ENCODE measurements at places on chromosomes 4 and X.

DNA sequence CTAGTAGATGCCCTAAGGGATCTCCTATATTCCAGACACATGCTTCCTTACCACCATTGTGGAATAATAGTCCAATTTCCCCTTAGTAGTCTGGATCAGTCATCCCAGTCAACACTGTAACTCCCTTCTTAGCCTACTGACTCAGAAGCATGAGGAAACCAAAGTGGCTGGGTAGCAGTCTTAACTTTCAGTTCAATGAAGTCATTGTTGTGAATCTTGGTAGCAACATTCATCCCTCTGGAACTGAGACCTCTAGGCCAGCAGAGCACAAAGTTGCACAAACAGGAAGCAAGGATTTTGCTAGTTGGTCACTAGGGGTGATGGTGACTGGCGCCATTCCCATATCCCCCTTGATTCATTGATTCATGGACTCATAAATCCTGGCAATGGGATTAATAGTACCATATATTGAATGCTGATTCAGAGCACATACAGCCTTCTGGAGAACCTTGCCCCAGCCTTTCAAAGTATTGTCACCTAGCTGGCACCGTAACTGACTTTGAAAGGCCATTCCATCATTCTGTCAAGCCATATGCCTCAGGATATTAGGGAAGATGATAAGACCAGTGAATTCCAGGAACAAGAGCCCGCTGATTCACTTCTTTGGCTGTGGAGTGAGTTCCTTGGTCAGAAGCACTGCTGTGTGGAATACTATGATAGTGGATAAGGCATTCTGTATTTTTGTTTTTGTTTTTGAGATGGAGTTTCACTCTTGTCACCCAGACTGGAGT lies 19.7 kb upstream of the GPAT3 start:
- no peak for DNase-seq

DNA sequence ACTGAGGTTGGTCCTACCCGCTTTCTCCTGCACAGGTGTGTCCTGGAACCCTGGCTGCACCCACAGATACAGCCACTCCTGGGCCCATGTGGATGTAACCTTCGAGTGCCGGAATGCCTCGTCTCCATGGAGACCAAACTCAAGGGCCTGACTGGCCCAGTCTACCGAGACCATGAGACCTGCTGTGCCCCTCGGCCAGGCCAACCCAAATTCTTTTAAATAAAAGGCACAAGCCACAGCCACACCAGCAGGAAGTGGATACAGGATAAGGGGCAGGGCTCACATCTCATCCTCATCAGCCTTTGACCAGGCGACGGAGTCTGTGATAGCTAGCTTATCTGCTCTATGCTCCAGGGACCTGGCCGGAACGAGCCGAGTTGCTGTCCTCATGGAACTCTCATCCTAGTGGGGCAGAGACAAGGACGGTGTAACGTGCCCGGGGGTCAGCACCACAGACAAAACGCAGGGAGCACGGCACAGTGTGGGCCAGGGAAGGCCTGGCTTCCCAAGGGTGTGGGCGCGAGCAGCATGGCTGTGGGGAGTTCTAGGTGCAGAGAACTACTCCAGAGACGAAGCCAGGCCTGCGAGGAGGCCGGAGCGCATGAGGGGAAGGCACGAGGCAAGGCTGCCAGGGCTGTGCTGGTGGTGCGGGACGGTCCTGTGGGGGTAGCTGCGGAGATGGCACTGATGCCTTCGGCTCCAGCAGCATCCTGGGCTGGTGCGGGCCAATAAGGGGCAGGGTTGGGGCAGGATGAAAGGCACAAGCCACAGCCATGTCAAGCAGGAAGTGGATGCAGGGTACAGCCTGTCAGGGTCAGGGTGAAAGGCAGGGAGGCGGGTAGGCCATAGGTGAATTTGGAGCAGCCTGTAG lies 22.7 kb downstream of the NOP14 start:
- DNase-seq = no peak

GRCh38 chrX:65196758-65197360 lies 220.6 kb upstream of the ZC4H2 start:
- no peak for DNase-seq

GRCh38 chr4:174284487-174284886 lies 776 bp downstream of the CEP44 start:
- peak; percentile 2 for DNase-seq

DNA sequence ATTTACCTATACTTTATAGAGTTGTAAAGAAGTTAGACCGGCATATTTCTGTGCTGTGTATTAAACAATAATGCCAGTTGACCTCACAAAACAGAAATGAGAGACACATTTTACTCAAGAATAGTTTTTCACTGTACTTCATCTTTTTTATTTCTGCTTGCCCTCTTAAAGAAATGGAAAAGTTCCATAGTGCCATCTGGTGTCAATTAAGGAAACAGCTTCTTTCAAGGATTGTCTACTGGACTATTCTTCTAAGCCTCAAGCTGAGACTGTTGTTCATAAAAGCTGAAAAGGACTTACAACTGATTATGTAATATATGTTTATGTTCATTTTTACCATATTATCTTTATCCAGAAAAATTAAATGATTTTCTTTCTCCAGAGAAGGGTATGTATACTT lies 1523.7 kb downstream of the ARAP2 start:
- peak; percentile 10 for DNase-seq

DNA sequence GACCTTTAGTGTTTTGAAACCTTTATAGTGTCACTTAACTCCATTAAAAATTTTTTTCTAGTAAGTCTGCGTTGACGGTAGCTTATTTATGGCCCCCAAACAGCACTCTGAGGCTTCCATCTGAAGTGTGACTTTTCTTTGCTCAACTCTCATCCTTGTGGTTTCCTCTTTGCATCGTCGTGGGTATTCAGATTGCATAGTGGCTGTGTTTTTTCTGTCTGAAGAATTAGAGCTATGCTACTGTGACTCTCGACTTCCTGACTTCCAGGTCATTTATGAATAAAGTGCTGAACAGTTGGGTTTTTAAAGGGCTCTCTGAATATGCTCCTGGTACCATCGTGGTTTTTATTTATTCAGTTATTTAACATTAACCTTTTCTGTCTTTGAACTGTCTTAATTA lies 44.9 kb downstream of the JADE1 start:
- no peak for DNase-seq

GRCh38 chr4:187996502-187997177 lies 1.1 kb downstream of the ZFP42 start:
- no peak for DNase-seq

DNA sequence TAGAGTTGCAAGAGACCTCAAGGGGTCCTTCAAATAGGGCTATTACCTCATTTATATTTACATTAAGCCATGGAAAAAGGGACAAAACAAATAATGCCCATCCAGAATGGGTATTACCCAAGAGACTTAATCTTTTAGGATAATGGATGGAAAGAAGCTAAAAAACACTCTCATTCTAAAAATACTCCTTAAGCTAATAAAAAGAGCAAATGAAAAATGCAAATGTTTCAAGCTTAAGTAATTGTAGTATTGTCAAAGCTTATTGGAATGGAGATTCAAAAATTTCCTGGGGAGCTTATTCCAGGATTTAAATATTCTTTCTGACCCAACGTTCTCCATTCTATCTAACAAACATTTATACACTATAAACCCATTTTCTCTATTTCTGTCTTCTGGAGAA lies 107.8 kb upstream of the SPIN4 start:
- DNase-seq = no peak

DNA sequence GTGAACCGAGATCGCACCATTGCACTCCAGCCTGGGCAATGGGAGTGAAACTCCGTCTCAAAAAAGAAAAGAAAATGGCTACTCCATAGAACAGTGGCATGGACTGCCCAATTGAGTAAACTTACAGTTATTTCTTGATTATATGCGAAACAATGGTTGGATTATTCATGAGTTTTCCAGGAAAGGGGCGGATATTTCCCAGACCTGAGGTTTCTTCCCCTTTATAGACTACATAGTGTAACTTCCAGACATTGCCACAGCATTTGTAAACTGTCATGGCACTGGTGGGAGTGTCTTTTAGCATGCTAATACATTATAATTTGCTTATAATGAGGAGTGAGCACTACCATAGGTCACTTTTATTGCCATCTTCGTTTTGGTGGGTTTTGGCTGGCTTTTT lies 14.1 kb upstream of the MRPL1 start:
- DNase-seq = no peak

DNA sequence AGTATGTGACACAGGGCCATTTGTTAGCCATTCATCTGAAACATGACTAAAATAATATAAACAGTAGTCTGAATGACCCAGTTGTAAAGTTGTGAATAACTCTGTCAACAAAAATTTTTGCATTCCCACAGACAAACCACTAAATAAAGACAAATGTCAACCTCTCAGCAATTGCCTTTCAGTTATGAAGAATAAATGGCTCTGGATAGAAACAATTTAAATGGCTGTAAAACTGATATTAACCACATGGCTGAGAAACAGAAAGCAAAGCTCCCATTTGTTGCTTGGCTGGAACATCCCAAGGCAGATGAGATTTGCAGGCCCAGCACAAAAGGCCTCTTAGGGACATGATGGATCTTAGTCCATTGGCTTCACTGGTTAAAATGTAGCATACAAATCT lies 296.3 kb downstream of the GALNTL6 start:
- no peak for DNase-seq

- DNase-seq = no peak
These were observed 428.2 kb downstream of the TLL1 start for GRCh38 chr4:166301266-166301665.

- DNase-seq = no peak
These were observed 1222.4 kb upstream of the AGA start for GRCh38 chr4:178664621-178665020.

GRCh38 chrX:68682790-68683189 lies 35.3 kb downstream of the STARD8 start:
- no peak for DNase-seq

- no peak for DNase-seq
These were observed 9.8 kb downstream of the NKX3-2 start for GRCh38 chr4:13534344-13535063.

- DNase-seq = no peak
These were observed 1833.0 kb upstream of the PCDH10 start for GRCh38 chr4:131316086-131316485.

DNA sequence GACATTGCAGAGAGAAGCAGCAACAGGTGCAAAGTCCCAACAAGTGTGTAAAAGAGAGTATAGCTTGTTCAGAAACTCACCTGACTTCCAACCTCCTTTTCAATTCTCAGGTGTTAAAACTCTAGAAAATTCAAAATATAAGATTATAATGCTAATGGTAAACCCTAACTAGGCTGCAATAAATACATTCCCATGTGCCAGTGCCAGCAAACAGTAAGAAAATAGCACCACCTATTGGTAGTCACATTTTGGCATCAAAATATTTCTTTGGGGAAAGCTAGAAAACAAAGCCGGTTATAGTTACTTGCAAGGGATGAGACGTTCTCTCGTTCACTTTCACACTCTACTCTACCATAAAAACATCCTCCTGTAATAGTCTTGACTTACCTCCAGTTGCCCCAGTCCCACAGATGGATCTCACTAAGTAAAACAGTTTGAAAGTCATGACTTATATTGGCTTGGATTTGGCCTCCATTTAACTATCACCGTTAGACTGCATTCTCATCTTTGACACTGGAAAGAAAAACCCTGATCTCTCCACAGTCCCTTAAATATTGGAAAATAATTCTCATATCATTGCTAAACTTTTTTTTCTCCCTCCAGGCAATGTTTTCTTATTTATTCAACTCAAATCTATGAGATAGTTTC lies 9.6 kb downstream of the BMP3 start:
- no peak for DNase-seq

DNA sequence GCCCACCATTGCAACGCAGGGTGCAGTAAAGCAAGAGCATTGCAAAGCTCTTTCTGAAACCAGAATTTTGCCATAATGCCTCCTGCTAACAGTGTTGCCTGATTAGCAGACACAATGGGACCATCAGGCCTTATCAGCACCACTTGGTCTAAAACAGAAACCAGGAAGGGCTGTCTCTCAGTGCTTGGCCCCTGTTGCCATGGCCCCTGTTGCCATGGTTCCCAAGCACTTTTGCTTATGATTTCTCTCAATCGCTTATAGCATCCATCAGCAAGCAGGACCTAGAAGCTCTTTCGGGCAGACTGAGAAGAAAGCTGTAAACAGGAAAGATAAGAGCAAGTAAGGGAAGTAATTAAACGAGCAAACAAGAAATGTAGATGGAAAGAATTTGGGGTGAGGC lies 36.8 kb downstream of the RTL5 start:
- no peak for DNase-seq

- DNase-seq = no peak
These were observed 92.3 kb upstream of the SHOX start for GRCh38 chrX:538311-538710.

DNA sequence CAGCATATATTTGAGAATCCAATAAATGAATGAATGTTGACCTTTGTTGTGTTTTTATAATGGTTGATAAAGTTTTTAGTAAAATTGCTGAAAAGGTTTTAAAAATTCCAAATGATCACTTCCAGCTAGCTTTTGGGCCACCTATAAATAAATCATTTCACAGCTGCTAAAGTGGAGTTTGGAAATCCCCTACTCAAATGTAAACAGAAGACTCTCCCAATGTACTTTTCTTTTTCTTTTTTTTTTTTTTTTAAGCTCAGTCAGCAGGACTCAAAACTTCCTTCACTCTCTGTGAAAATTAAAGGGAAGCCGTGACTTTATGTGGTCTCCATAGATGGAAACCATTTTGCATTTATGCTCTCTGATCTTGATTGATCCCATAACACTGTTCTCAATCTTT lies 45.2 kb downstream of the CXCL13 start:
- DNase-seq = no peak

- no peak for DNase-seq
These were observed at the start of gene PHEX for GRCh38 chrX:22032084-22032483. TSS of gene PHEX (plus strand) at chrX:22032325. CDS start at chrX:22033006, 681 bp downstream.

DNA sequence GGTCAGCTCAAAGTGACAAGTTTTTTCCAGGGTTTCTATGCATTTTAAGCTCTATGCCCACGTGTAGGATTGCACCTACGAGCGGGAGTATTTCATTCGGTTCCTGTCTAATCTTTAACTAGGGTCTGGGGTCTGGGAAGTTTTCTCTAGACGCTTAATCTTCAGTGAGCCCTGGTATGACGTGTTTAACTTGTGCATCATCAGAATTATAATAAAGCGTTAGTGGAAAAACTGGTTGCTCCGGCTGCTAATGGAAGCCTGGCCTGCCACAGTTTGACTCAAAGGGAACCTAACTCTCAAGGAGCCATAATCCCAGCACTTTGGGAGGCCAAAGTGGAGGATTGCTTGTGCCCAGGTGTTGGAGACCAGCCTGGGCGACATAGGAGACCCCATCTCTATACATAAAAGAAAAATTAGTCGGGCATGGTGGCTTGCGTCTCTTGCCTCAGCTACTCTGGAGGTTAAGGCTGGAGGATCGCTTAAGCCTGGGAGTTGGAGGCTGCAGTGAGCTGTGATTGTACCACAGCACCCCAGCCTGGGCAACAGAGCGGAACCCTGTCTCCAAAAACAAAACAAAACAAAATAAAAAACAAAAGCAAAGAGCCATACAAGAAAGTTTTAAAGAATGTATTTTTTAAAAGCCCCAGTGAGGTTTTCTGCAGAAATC lies 30.2 kb downstream of the ARSD start:
- DNase-seq = no peak

All from smooth muscle cell of the brain vasculature (primary cell).